ENCODE measurements at places on chromosomes 5 and 9. TPM values are rescaled to one million over a fixed set of nuclear protein-coding genes. Genes with fewer than 3 reads are reported as not detected.

DNA sequence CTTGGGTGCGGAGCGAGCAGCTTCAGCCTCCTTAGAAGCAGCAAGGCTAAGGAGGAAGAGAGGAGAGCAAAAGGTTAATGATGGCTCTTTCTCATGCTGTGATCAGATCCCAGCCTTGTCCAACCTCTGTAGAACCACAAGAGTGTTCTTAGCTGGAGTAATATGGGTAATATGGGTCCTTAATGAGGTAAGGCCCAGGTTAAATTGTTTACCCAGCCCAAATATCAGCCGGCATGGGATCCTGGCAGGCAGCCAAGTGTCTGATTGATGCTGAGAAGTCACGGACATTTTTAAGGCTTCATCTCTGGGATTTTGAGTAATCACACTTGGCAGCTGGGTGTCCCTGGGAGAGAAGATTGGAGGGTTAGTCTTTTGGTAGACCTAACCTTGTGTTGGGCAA, 32.3 kb downstream of the GLRA1 start:
- H3K36me3 ChIP-seq: no peaks in the 10 kb centered on the region
- no peak for DNase-seq
- no peaks in the 10 kb centered on the region for H3K27me3 ChIP-seq

Gene IL13
- total RNA-seq: not detected

Gene SMC5
- total RNA-seq: 12.9 TPM

Gene FGF18
- 1.7 TPM for total RNA-seq

DNA sequence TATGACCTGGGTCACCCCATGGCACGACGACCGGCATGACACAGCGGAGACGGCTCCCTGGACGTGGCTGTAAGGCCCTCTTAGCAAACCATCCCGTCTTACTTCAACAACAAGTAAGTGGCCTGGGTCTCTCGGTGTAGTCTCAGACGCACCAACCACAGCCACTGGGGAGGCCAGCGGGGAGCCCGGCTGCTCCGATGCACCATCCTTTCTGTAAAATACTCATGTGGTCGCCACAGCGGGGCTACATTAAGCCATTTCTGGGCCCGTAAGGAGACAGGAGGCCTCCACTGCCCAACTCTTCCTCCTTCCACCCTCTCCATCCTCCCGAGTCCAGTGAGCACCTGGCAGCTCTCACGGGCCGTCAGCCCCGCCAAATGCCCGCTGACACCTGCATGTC, 4.7 kb downstream of the QSOX2 start:
- H3K27me3 ChIP-seq: no peaks in the 10 kb centered on the region
- no peak for DNase-seq
- peaks cover 12% of the 10 kb centered on the region for H3K4me1 ChIP-seq
- H3K36me3 ChIP-seq: peaks cover 4% of the 10 kb centered on the region

- no peak for DNase-seq
- no peaks in the 10 kb centered on the region for H3K4me1 ChIP-seq
- H3K27me3 ChIP-seq: no peaks in the 10 kb centered on the region
- H3K36me3 ChIP-seq: no peaks in the 10 kb centered on the region
- no peak overlapping the region for H3K27ac ChIP-seq
- H3K4me3 ChIP-seq: no peak overlapping the region
Observed at GRCh38 chr5:39441838-39442237, 17.1 kb upstream of the DAB2 start.

DNA sequence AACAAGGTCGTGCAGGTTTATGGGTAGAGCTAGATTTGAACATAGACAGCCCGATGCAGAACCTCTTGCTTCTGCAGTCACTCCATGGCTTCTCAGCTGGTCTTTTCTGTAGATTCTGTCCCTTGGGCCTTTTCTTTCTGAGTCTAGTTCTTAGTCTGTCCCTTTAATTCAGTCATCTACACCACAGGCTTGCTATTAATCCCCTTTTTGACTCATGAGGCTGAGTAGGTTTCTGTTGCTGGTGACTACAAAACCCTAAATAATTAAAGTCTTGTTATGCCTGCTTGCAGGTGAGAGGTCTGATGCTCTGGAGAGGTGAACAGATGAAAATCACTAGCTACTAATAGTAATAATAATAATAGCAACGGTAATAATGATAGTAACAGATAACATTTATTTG, 19.3 kb upstream of the STRBP start:
- no peaks in the 10 kb centered on the region for H3K27me3 ChIP-seq
- no peak for DNase-seq
- H3K4me3 ChIP-seq: no peak overlapping the region

Gene COL15A1
- 0.10 TPM for total RNA-seq

Gene FUT7
- total RNA-seq: not detected

DNA sequence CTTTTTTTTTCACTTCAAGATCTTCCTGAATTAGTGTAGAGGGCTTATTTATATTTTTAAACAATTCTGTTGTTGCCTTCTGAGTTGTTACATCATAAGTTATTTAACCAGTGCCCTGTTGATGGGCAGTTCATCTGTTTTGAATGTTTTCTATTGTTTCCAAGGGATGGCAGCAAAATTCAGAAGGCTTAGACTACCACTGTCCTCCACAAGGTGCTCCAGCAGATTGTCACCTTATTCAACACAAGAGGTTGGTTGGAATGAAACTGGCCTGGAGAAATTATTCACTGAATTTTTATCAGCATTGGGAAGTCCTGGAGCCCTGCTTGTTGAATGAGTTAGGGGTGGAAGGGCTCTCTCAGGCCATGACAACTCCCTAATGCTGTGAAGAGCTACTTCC, 1.3 kb upstream of the KLHL9 start:
- H3K27me3 ChIP-seq: no peaks in the 10 kb centered on the region
- no peak for DNase-seq
- H3K36me3 ChIP-seq: no peaks in the 10 kb centered on the region

Gene NUTM2G
- total RNA-seq: not detected

Gene FOXD4
- 0.23 TPM for total RNA-seq

Gene BHMT
- total RNA-seq: not detected

GRCh38 chr5:50856401-50857119, 190.1 kb downstream of the PARP8 start:
- H3K27me3 ChIP-seq: peaks cover 2% of the 10 kb centered on the region
- H3K36me3 ChIP-seq: no peaks in the 10 kb centered on the region
- no peak overlapping the region for H3K27ac ChIP-seq
- H3K4me3 ChIP-seq: no peak overlapping the region

GRCh38 chr5:113067635-113068344, 91.2 kb downstream of the DCP2 start:
- H3K36me3 ChIP-seq: no peaks in the 10 kb centered on the region
- DNase-seq: no peak
- H3K4me3 ChIP-seq: no peak overlapping the region
- H3K27me3 ChIP-seq: no peaks in the 10 kb centered on the region
- no peak overlapping the region for H3K27ac ChIP-seq

Gene SLCO6A1
- total RNA-seq: not detected

DNA sequence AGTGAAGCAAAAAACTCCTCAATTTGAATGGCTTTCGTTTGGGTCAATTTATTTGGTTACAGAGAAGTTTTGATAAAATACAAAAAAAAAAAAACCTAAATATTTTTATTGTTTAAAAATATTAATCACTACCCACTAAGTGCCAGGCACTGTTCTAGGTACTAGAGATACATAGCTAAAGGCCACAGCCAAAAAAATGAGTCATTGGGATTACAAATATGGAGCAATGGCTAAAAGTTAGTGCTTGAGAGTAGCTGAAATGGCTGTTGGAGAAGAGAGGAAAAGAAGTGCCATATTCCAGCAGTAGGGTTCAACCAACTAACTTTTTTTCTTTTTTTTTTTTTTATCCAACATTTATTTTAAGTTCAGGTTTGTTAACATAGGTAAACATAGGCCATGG, 130.1 kb upstream of the PTGER4 start:
- H3K27me3 ChIP-seq: no peaks in the 10 kb centered on the region
- no peak overlapping the region for H3K4me3 ChIP-seq
- no peak for DNase-seq
- peak overlapping the region; percentile 48 for H3K27ac ChIP-seq

DNA sequence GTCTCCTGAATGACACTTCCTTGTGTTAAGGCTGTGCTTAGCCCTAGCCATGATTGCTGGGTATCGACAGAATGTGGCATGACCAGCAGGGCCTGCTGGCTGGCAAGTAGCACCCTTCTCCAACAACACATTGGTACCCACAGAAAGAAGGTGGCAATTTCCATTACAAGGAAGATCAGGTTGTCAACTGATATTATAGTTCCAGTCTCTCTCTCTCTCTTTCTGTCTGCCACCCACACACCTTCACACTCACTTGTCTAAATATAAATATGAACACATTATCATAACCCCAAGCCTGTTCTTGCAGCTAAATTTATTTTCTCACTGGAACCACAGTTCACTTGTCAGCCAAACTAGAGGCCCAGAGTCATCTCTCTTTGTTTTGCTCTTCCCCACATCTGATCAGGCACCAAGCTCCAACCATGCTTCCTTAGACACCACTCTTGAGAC, 408.1 kb upstream of the PIK3R1 start:
- no peaks in the 10 kb centered on the region for H3K36me3 ChIP-seq
- H3K27me3 ChIP-seq: no peaks in the 10 kb centered on the region
- no peak overlapping the region for H3K27ac ChIP-seq
- DNase-seq: no peak
- no peak overlapping the region for H3K4me3 ChIP-seq

Gene SLC25A2
- total RNA-seq: 0.28 TPM

DNA sequence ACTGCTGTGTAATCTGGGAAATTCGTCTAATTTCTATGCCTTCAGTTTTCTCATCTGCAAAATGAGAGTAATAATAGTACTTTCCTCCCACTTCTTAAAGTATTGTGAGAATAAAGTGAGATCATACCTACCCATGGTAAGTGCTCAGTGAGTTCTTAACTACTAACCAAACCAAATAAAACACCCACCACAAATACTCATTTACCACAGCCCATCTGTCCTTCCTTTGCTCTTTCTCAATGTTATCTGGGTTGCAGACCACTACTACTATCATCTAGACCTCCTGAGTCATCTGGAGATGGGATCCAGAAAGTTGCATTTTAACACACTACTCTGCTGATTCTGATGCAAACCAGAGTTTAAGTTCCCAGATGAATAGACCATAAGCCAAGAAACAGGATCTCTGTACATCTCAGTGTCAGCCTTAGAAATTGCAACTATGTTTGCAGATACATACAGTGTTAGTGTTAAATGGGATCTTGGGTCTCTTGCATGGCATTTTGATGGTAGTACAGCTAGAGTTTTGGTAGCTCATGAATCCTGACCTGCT, 105.4 kb upstream of the ATP10B start:
- no peak overlapping the region for H3K4me3 ChIP-seq
- H3K27ac ChIP-seq: no peak overlapping the region
- DNase-seq: no peak
- H3K27me3 ChIP-seq: no peaks in the 10 kb centered on the region

- no peaks in the 10 kb centered on the region for H3K4me1 ChIP-seq
- H3K36me3 ChIP-seq: no peaks in the 10 kb centered on the region
- no peak overlapping the region for H3K27ac ChIP-seq
- no peak overlapping the region for H3K4me3 ChIP-seq
- H3K27me3 ChIP-seq: no peaks in the 10 kb centered on the region
Observed at GRCh38 chr5:176596689-176597416, 13.1 kb downstream of the GPRIN1 start.

Gene PCDHGB5
- 0.87 TPM for total RNA-seq

GRCh38 chr9:31637265-31637664, 747.2 kb upstream of the ACO1 start:
- no peaks in the 10 kb centered on the region for H3K4me1 ChIP-seq
- no peaks in the 10 kb centered on the region for H3K27me3 ChIP-seq
- no peak overlapping the region for H3K4me3 ChIP-seq
- H3K27ac ChIP-seq: no peak overlapping the region
- no peak for DNase-seq
- no peaks in the 10 kb centered on the region for H3K36me3 ChIP-seq

DNA sequence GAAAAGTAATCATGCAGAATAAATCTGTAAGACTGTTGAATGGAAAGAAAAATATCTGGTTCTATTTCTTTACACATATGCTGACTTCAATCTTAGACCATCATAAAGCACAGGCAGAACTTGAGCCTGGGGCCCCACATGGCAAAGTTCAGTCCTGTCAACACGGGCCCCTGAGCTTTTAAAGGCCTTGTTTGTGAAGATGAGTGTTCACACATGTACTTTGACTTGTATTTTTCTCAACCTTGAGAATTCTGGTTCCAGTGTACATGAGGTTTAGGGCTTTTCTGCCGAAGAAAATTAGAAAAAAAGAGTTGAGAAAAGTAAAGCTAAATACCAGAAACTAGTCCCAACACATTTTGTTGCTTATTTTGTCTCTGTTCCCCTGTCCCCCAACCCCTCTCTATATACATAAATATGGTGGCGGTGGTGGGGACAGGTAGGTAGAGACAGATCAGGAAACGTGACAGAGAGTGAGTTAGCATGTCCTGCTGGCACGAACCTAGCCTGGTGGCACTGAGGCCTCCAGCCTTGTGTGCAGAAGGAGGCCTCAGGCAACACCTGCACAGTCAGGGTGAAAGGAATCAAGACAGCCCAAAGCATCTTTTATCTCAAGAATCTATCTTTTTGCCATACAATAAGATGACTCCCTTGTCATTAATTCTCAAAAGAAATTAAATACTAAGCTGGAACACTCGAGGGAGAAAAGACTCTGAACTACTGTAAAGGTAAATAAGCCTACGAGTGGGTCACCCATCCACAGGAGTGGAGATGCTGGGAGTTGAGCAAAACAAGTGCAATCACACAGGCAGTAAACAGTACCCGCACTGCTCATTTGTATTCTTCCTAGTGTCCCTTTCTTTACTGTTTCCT, 22.9 kb downstream of the LIFR start:
- peaks cover 58% of the 10 kb centered on the region for H3K4me1 ChIP-seq
- H3K27me3 ChIP-seq: no peaks in the 10 kb centered on the region
- no peak for DNase-seq
- H3K4me3 ChIP-seq: no peak overlapping the region

- H3K27ac ChIP-seq: no peak overlapping the region
- H3K4me1 ChIP-seq: no peaks in the 10 kb centered on the region
- H3K36me3 ChIP-seq: no peaks in the 10 kb centered on the region
- DNase-seq: no peak
Observed at GRCh38 chr5:29208024-29208423, 1985.5 kb upstream of the CDH6 start.

- no peaks in the 10 kb centered on the region for H3K36me3 ChIP-seq
- no peak overlapping the region for H3K27ac ChIP-seq
- H3K27me3 ChIP-seq: no peaks in the 10 kb centered on the region
- no peaks in the 10 kb centered on the region for H3K4me1 ChIP-seq
- no peak for DNase-seq
Observed at GRCh38 chr5:82222597-82223574, 55.3 kb downstream of the RPS23 start.

DNA sequence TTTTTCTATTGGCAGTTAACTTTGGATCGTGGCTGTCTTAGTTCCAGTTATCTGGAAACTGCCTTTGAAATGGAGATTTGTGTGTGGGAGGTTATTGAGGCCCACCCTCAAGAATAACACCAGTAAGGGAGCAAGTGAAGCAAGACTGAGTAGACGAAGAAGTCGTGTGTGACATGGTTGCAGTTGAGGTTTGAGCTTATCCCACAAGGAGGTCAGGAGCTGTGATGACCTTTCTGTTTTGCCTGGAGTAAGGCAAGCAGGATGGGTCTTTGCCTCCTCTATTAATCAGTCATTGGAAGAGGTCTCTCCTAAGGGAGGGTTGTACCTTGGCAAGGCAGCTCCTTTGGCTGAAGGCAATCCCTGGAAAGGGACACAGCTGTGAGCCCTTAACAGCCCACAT, 49.6 kb upstream of the CTXN3 start:
- no peaks in the 10 kb centered on the region for H3K36me3 ChIP-seq
- no peaks in the 10 kb centered on the region for H3K4me1 ChIP-seq
- no peak for DNase-seq
- no peak overlapping the region for H3K27ac ChIP-seq
- no peak overlapping the region for H3K4me3 ChIP-seq

GRCh38 chr5:109987970-109988369, 298.2 kb downstream of the MAN2A1 start:
- no peak for DNase-seq
- H3K4me1 ChIP-seq: no peaks in the 10 kb centered on the region
- no peak overlapping the region for H3K27ac ChIP-seq
- no peaks in the 10 kb centered on the region for H3K36me3 ChIP-seq
- H3K4me3 ChIP-seq: no peak overlapping the region
- H3K27me3 ChIP-seq: no peaks in the 10 kb centered on the region
